ENCODE measurements at places on chromosomes 2 and 18.

DNA sequence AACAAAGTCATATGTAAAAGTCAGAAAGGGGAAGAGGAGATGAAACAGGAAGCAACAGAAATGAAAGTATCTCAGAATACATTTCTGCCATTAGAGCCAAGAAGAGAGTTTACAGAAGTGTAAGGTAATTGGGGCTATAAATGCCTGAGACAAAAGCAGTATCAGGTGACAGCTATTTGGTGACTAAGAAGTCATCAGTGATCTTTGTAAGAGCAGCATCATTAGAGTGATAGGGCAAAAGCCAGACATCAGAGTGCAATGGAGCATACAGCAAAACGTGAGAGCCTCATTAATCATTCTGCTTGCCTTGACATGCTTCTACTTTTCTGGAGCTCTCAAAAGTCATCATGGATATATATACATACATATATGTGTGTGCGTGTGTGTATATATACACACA is 804.7 kb upstream of the PIK3C3 start:
- H3K36me3 ChIP-seq, result no peaks in the 10 kb centered on the region
- H3K4me1 ChIP-seq, result no peaks in the 10 kb centered on the region
- H3K27ac ChIP-seq, result no peak overlapping the region
- no peak overlapping the region for H3K4me3 ChIP-seq
- no peaks in the 10 kb centered on the region for H3K27me3 ChIP-seq

DNA sequence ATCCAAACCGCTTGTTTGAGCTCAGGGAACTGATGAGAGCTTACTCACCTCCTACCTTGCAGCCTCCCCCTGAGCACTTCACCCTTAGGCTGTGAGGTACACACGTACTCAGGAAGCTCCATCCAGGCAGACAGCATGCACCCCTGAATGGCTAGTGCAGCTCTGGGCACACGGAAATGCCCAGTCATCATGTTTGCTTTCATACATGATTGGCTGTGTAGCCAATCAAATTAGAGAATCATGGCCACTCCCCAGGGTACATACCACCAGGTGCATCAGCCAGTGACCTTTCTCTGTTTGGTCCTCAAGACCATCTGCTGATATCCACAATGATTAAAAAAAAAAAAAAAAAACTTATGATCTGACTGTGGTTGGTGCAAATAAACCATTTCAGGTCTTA is 42.1 kb downstream of the RNF152 start:
- H3K4me3 ChIP-seq, result peak overlapping the region; percentile 38
- no peaks in the 10 kb centered on the region for H3K36me3 ChIP-seq
- DNase-seq, result no peak
- no peaks in the 10 kb centered on the region for H3K27me3 ChIP-seq

GRCh38 chr18:78213361-78213994 is 766.1 kb upstream of the SALL3 start:
- no peaks in the 10 kb centered on the region for H3K27me3 ChIP-seq
- H3K4me1 ChIP-seq, result no peaks in the 10 kb centered on the region
- no peak overlapping the region for H3K4me3 ChIP-seq
- no peaks in the 10 kb centered on the region for H3K36me3 ChIP-seq
- H3K27ac ChIP-seq, result no peak overlapping the region
- DNase-seq, result no peak

DNA sequence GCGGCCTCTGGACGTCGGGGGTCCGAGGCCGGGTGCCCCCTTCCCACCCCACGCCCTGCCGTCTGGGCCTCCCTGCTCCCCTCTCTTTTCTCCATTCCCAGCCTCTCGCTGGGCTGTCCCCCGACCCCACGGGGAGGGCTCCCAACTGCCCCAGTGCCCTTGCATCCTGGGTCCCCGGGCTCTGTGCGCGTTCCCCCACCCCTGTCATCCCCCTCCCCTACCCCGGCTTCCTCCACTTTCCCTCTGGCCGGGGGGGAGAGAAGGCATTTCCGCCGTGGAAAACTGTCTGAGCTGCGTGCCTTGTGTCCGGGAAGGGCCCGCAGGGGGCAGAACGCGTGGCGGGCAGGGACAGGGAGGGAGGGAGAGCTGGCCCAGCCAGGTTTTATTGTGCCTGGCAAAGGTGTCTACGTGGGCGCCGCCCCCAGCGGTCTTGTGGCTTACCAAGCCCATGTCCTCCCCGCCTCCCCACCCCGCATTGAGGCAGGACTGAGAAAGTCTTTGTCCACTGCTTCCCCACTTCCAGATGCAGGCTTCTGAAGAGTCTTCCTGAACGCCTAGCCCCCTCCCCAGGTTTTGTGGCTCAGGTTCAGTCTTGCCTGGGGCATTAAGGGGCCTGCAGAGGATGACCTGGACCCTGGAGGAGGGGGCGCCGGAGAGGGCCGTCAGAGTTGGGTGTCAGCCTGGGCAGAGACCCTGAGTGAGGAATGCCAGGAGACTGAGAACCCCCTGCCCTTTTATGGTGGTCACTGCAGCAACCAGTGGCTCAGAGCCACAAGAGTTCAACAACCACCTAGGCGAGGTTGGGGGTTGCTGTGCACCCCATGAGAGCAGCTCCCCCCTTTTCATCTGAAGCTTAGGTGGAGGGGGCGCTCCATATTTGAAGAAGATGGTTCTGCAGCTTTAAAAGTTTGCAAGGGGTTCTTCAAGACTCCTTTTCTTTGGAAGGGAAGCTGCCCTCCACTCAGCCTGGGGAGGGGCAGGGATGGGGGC is 1.3 kb downstream of the ITM2C start:
- peak overlapping the region; percentile 29 for H3K27ac ChIP-seq
- H3K27me3 ChIP-seq, result no peaks in the 10 kb centered on the region
- H3K4me1 ChIP-seq, result peaks cover 53% of the 10 kb centered on the region
- H3K4me3 ChIP-seq, result peak overlapping the region; percentile 89
- peak; percentile 74 for DNase-seq

- no peaks in the 10 kb centered on the region for H3K27me3 ChIP-seq
- no peak overlapping the region for H3K4me3 ChIP-seq
- H3K36me3 ChIP-seq, result peaks cover 24% of the 10 kb centered on the region
- H3K27ac ChIP-seq, result no peak overlapping the region
- no peaks in the 10 kb centered on the region for H3K4me1 ChIP-seq
- DNase-seq, result no peak
These were observed 19.2 kb downstream of the RNMT start for GRCh38 chr18:13745696-13746095.

Measured in trophoblast cell (in vitro differentiated cells and primary cell).